ENCODE measurements at places on chromosomes 13 and 19.

DNA sequence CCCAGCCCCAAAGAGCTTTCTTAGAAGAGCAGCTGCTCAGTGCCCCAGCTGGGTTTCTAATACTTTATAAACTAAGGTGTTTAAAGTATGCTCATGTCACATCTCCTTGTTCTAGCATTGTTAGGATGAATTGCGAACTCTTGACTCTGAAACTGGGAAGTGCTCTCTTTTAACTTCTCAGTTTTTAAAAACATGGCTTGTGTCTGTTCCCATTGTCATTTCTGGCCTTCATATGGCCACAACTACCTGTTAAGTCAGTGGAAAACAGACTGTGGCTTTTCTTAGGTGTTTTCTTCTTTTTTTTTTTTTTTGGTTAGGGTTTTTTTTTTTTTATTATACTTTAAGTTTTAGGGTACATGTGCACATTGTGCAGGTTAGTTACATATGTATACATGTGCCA lies 164.7 kb downstream of the KCNRG start:
- no peak for DNase-seq

GRCh38 chr19:36916991-36917390 lies 859 bp downstream of the ZNF568 start:
- no peak for DNase-seq

GRCh38 chr13:33612641-33613638 lies 205.0 kb upstream of the RFC3 start:
- DNase-seq = no peak

DNA sequence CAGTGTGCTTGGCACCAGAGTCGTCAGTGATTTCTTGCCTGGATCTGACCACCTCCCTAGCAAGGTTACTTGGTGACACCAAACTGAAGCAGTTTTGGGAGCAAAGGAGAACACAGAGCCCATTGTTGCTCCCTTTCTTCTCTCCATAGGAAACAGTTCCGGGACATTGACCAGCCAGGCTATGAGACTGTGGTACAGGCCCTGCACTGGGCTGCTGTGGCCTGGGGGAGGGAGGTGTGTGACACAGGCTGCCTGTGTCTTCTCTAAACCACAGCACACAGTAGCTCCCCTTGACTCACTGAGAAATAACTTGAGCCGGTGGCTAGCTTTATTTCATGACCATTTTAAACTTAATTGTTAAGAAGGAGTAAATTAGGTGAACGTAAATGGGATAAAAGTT lies 214.8 kb upstream of the UBL3 start:
- DNase-seq = no peak

GRCh38 chr13:112968380-112968909 lies 569 bp upstream of the MCF2L start:
- no peak for DNase-seq

- no peak for DNase-seq
Observed at GRCh38 chr19:4391701-4392483, 8.5 kb downstream of the SH3GL1 start.

- no peak for DNase-seq
Observed at GRCh38 chr13:65460136-65460535, 1770.0 kb downstream of the PCDH9 start.

DNA sequence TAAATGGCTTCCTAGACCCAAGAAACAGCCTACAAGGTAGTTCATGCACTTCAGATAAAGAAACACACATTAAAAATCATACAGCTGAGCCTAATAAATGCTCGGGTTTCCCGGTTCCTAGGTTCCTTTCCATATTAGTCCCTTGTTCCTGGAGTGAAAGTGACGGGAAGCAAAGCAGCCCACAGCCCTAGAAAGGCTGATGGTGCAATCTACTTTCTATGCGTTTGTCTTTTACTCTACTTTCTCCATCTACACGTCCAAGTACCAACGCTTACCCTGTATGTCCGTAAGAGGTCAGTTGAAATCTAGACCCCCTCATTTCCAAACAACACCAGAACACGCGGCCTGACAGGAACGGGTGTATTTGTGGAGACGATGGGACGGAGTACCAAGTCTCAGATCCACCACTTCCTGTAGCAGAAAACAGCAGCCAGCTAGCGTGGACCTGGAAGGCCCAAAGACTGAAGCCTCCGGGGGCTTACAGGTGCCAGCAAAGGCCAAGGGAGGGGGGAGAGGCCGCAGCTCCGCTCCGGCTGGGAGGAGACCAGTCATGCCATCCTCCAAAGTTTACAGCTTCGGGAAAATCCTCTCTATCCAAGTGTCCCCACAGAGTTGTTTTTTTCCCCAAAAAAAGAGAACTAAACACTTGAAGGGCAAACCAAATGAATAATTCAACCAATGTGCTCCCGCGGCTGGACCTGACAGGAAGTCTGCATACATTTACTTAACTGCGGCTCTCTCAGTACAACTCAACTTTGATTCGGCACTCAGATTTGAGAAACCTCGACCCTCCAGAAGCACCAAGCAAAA lies 34.1 kb downstream of the STK24 start:
- no peak for DNase-seq

DNA sequence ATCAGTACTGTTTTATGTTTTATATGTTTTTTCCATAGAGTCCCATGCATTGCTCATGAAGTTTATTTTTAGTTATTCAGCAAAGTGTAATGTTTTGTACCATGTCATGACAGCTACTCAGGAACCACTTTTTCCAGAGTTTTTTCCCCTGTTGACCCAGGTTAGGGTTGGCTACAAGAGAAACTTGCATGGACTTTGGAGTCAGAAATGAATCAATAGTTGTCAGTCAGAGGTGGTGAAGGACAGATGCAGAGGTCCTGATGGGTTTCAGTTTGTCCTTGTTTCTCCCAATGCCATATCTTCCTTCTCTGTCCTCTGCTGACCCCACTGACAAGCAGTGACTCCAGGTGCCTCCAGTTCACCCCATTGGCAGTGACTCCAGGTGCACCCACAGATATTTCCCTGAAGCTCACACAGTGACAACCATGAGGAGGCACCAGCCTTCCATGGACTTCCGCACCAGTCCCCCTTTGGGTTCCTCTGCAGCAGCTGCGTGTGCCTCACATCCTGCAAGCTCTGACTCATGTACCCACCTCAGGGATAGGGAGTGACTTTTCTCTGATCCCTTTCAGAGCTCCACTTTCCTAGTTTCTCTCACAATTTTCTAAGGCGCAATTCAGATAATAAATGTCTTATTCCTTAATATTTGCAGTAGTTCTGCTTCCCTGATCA lies 92.1 kb downstream of the AKAP11 start:
- DNase-seq = no peak

GRCh38 chr13:81058211-81058915 lies 717.4 kb upstream of the SPRY2 start:
- no peak for DNase-seq

DNA sequence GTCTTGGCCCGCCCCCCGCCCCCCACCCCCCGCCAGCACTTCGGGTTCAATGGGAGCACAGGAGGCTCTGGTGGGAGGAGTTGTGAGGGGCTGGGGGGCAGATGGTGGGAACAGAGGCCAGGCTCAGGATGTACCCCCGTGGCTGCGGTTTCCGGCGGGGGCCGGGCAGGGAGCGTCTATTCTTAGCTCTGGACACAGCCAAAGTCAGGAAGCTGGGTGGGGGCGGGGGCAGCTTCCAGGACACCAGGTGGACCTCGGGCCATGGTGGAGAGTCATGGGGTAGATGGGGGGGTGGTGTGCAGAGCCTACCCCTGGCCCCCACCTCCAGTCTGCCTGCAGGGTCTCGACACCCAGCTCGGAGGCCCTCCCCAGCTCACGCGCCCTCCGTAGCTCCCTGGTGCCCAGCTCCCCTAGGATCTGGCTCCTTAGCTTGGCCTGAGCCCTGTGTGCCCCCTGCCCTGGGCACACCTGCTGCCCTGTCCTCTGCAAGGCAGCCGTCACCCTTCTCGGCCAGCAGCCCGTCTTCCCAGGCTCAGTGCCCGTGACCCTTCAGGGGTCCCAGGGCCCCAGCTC lies 2.2 kb upstream of the TBXA2R start:
- DNase-seq = no peak

GRCh38 chr19:30314805-30315155 lies 57.4 kb upstream of the ZNF536 start:
- no peak for DNase-seq

DNA sequence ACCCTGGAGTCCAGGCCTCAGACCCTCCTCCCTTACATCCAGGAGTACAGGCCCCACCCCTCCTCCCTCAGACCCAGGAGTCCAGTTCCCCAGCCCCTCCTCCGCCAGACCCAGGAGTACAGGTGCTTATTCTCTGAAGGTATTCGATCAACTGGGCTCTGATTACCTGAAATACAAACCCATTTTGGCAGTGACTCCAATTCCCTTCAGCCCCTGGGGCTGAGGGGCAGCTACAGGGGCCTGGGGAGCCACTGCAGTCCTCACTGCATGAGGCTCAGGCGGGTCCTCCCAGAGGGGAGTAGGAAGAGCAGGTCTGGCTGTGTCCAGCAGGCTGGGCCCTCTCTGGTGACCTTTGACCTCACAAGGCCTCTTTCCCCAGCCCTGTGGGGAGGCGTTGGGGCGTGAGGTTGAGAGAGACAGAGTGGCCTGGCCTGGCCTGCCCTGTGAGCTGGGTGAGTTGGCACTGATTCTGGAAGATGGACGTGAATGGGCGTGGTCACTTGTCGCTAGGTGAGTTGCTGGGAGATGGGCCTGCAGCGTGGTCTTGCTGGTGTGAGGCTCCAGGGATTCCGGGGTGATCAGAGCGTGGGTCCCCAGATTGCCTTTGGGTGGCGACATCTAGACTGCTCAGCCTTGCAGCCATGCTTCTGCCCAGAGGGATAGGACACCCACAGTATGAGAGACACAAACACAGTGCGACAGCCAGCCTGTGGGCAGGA lies 3.1 kb downstream of the BCAT2 start:
- DNase-seq = no peak

DNA sequence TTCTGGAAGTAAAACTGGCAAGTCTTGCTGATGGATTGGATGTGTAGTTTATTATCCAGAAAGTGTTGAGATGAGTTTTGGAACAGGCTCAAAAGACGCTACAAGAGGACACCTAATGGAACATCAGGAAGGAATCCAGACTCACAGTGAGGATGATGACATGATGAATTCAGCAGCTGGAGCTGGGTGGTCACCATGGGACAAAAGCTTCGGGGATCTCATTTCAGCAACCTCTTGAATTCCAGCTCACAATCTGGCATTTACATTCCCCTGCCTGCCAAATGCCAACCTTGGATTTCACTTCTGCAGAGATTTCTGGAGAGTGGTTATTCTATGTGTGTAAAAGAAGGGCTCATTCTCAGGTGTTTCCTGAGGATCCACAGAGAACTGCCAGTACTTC lies 288.0 kb upstream of the TMTC4 start:
- DNase-seq = no peak
